ENCODE measurements at places on chromosomes 1 and 21.

- DNase-seq, result no peak
Observed at GRCh38 chr1:227845147-227845458, 29.6 kb downstream of the PRSS38 start.

DNA sequence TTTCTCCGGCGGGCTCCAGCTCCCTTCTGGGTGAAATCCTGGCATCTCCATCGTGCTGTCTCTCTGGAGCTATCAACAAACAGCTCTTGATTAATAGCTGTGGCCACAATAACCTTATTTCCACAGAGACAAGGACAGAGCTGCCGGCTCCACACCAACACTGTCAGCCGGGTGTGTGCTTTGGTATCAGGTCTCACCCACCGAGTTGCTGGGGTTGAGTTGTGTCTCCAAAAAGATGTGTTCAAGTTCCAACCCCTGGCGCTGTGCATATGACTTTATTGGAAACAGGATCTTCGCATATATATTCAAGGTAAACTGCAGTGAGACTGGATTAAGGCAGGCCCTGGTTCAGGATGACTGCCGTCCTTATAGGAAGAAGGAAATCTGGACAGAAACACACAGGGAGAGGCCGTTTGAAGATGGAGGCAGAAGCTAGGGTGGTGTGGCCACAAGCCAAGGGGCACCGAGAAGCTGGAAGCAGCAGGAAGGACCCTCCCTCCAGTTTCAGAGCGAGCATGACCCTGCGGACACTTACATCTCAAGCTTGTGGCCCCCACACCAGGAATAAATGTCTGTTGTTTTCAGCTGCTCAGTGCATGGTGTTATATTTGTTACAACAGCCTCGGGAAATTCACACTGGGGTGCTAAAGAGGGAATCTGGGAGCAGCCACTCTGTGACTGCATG lies 88.4 kb upstream of the TMPRSS2 start:
- DNase-seq, result no peak

- no peak for DNase-seq
Observed at GRCh38 chr1:37392051-37392450, 82.3 kb upstream of the ZC3H12A start.

- DNase-seq, result no peak
Observed at GRCh38 chr21:24456358-24456757, 1150.9 kb downstream of the MRPL39 start.

- no peak for DNase-seq
Observed at GRCh38 chr1:201681375-201681774, 142.4 kb downstream of the NAV1 start.

DNA sequence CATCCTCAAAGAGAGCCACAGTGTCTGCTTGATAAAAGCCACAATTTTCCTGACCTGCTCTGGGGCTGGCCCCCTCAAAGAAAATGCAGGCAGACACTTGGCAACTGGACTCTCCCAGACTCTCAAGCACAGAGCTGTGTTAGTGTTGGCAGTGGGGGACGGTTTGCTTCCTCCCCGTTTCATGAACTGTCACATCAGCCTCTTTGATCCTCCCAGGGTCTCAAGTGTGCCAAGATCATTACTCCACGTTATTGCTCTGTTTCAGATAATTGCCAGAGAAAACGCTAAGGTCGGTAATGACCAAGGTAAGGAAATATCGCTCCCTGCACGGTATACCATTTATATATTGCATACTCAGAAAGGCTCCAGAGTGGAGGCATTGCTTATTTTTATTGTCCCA lies 138.8 kb downstream of the NTMT2 start:
- no peak for DNase-seq

DNA sequence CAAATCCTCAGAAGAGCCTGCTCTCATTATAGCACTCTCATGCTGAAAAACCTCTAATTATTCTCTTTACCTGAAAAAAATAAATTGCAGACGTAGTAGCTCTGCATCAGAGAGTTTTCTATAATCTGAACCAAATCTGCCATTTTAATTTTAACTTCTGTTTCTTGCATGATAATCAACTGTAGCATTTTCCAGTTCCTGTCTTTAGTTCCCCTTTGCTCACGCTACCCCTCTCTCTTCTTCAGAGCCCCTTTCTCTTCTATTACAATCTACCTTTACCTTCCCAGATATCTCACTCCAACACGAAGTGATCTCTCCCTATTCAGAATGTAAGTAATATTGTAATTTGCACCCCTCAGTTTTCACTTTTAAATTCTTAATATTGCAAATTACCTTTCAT lies 31.4 kb downstream of the FMO1 start:
- no peak for DNase-seq

GRCh38 chr1:117562581-117563491 lies 43.0 kb upstream of the TENT5C start:
- no peak for DNase-seq
